ENCODE measurements at places on chromosomes 13 and 19. TPM values are rescaled to one million over a fixed set of nuclear protein-coding genes. Genes with fewer than 3 reads are reported as not detected.
A peak's percentile ranks its signal among the peaks of the same experiment; 100 is the strongest.

GRCh38 chr13:113901642-113902041 lies 37.8 kb upstream of the GAS6 start:
- ATAC-seq: no peak

- no peak for ATAC-seq
Measured at GRCh38 chr19:7928334-7928706, 2.4 kb upstream of the CTXN1 start.

DNA sequence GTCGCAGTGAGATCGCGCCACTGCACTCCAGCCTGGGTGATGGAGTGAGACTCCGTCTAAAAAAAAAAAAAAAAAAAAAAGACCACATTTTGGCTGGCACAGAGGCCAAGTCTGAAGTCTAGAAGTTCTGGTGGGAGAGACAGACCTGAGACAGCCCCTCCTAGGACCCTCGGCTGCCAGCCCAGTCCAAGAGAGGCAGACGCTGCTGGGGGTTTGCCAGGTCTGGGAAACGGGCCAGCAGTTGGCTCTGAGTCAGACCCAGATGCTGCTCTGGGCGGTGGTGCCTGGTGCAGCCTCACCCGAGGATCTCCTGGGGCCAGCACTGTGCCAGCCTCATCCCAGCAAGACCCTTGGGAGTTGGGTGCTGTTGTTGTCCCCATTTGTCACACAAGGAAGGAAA lies 5.8 kb downstream of the FCHO1 start:
- peak; percentile 54 for ATAC-seq

GRCh38 chr13:59409634-59410200 lies 754.0 kb downstream of the DIAPH3 start:
- peak; percentile 94 for ATAC-seq

- ATAC-seq: no peak
Measured at GRCh38 chr13:57437587-57437986, 194.0 kb upstream of the PCDH17 start.

DNA sequence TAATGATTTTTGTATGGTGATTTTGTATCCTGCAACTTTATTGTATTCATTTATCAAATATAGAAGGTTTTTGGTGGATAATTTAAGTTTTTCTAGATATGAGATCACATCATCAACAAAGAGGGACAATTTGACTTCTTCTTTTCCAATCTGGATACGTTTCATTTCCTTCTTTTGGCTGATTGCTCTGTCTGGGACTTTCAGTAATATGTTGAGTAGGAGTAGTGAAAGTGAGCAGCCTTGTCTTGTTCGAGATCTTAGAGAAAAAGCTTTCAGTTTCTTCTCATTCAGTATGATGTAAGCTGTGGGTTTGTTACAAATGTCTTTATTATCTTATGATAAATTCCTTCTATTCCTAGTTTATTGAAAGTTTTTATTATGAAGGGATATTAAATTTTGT lies 352.0 kb upstream of the DACH1 start:
- ATAC-seq: no peak

GRCh38 chr19:27993619-27994570 lies 1219.1 kb downstream of the UQCRFS1 start:
- ATAC-seq: no peak

DNA sequence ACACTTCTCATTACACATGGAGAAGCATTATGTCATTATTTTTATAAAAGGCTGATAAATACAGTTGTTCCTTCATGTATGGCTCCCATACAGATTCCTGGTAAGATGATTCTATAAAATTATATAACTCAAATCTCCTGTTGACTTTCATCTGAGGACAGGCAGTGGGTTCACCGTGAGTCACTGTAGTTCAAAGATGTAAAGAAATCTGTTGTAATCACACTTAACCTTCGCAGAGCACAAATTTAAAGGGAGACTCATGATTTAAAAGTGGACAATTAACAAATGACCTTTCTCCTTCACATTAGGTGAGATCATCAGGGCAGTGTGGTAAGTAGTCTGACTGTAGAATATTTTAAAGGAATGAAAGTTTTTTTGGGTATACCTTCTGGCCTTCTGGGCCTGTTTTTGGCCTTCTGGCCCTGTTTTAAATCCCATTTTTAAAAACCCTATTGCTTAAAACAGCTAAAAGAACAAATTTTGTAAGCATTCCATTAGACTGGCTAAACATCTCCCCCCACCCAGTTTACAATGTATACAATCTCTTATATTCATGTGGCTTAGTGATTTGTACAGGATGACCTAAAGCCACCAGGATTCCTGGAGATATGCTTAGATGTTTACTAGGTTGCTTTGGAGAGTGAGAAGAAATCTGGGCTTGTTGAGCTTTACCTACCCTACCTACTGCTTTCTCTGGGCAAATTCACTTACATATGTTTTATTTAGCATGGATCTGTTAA lies 171.2 kb downstream of the ITGBL1 start:
- peak; percentile 59 for ATAC-seq

- ATAC-seq: no peak
Measured at GRCh38 chr19:42246143-42246921, 3.9 kb upstream of the GSK3A start.

DNA sequence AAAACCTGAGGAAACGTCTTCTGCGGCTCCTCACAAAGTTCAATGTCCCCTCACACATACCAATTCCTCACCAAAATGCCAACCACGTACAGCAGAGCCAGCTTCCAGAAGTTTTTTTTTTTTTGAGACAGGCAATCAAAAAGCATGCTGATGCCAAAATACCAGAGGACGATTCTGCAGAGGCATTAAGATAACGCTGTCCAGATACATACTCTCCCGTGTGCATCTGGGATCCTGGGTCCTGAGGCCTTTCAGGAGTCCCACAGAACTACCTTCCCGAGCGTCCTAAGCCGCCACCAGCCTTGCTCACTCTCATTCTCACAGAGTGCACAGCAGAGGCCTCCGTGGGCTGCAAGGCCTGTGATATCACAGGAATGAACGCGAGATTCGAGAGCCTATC lies 5.0 kb downstream of the DCUN1D2 start:
- ATAC-seq: no peak

DNA sequence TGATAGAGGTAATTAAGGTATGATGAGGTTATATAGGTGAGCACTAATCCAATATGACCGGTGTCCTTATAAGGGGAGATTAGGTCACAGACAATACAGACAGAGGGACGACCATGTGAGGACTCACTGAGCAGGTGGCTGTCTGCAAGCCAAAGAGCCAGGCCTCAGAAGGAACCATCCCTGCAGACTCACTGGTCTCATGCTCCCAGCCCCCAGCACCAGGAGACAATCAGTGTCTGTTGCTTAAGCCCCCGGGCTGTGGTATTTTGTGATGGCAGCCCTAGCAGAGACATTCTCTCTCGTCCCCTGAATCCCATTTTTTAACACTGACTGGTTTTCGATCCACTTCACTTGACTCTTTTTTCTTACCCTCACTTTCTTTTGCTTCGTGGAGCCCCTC lies 51.9 kb upstream of the PABPC3 start:
- no peak for ATAC-seq

- ATAC-seq: no peak
Measured at GRCh38 chr19:15241259-15241910, 9.1 kb upstream of the EPHX3 start.

DNA sequence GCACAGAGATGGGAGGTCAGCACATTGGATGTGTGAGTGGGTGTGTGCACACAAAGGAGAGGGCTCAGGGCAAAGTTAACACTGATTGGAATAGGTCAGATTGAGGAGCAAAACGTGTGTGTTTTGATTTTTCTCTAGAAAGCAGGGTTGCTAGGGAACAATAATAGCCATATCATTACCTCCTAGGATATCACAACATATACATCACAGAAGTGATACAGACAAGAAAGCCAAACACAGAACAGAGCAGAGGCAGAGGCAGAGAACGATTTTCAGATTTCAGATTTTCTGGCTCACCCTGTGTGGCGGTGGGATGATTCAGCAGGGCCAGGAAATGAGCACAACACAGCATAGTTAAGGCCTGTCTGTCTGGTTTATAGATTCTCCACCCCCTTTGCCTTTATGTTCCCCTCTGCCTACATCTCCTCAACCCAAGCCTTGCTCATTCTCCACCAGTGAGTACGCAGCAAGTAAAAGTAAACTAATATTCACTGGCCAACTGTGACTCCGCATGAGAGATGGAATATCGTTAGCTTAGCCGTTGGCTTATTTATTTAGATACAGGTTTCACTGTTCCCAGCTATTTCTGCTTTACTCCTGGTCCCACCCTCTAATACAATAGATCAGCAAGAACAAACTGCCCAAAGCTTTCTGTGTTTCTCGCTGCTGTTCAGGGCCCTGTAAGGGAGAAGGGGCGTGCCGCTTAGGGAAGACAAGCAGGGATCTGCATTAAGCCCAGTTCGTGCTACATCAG lies 182.7 kb upstream of the TSC22D1 start:
- ATAC-seq: peak; percentile 87

GRCh38 chr19:927780-928401 lies 2.1 kb downstream of the ARID3A start:
- no peak for ATAC-seq

DNA sequence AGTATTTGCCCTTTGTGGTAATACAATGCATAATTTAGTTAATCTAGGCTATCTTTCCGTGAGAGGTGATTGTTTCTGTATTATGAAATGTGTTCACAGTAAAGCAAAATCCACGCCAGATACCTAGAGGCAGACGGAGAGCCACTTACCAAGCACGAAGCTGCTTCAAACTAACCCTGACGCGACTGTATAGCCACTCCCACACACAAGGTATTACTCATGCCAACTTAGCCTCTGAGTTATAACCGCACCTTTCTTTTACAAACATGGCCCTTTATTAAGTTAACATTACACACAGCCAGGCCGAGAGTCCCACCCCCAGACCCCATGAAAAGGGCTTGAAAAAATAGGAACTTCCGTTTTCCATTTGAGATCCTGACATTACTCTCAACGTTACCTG lies 185.7 kb downstream of the ABCC4 start:
- ATAC-seq: no peak

- no peak for ATAC-seq
Measured at GRCh38 chr13:41107584-41108014, 25.0 kb downstream of the KBTBD6 start.

- ATAC-seq: no peak
Measured at GRCh38 chr13:105878119-105878700, 657.3 kb downstream of the EFNB2 start.

GRCh38 chr13:56198350-56198749 lies 942.4 kb upstream of the PRR20A start:
- no peak for ATAC-seq

DNA sequence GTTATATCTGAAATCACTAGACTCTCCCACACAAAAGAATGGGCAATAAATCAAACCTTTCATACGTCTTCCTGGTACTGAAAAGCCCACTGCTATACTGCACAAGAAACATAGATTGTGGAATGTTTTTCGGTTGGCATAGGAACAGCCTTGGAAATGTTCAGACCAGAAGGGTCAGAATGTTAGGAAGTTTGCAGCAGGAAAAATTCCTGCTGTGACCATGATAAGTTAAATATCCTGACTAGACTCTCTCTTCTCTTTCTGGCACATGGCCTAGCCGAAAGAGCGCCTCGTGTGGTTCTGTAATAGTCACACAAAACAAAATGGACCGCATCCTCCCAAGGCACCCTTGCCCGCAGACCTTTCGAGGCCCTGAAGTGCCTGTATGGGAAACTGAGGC lies 427.2 kb downstream of the COG6 start:
- ATAC-seq: peak; percentile 38

DNA sequence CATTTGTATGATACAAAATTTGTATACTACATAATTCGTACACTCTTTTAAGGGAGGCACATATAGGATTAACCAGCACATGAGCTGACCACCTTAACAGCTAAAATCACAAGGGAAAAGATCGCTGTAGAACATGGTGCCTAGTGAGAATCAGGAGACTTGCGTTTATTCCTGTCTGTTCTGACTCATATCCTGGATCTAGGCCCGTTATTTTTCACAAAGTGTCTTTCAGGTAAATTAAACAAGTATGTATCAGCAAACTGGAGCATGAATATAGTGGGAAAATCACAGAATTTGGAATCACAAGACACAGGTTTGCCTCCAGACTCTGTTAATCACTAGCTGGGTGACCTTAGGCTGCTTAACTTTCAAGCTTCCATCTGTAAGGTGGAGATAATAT lies 47.5 kb upstream of the ESD start:
- ATAC-seq: no peak

DNA sequence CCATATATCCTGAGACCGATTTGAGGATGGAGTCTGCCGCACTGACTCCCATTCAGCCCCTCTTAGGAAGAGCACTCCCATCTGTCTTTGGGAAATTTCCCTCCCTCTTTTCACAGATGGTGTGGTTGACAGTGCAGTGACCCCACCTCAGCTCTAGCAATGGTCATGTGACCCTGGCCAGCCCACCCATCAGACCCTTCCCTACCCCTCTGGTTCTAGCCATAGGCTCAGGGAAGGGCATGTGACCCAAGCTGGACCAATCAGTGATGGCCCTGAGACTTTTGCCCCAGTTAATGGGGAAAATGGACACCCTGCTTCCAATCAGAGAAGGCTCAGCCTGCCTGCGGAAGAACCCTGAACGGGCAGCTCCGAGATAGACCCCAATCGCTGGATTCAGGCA lies 26.3 kb downstream of the IL12RB1 start:
- no peak for ATAC-seq

GRCh38 chr19:50269653-50270052 lies 59.5 kb downstream of the KCNC3 start:
- no peak for ATAC-seq

- no peak for ATAC-seq
Measured at GRCh38 chr19:13234518-13234917, 84.3 kb downstream of the IER2 start.

- ATAC-seq: no peak
Measured at GRCh38 chr13:112954488-112955270, 14.3 kb upstream of the MCF2L start.

- ATAC-seq: no peak
Measured at GRCh38 chr13:79846386-79846785, 365.4 kb downstream of the NDFIP2 start.

DNA sequence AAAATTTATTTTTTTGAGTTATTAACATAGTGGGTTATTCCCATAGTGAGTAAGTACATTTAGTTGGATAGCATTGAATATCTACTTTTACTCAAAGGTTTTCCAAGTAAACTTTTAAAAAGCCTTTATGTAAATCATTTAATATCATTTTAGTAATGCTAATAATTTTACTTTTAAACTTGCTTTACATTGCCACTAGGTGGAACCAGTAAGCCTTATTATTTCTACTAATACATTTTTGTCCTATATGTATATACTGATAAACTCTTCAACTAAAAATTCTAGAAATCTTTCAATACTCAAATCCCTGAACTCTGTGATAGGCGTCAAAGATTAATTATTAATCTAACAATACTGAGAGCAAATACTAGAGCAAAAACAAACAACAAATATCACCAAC lies 1709.2 kb upstream of the PCDH20 start:
- ATAC-seq: no peak

GRCh38 chr13:20174656-20175405 lies 14.0 kb upstream of the GJA3 start:
- ATAC-seq: peak; percentile 97

KLK3 gene
- total RNA-seq: 0.96 TPM

PSG2 gene
- not detected for total RNA-seq

ZNF578 gene
- total RNA-seq: 0.34 TPM

MEDAG gene
- total RNA-seq: 0.13 TPM

SLITRK5 gene
- 4.6 TPM for total RNA-seq

TMC4 gene
- 1.8 TPM for total RNA-seq

CALR3 gene
- total RNA-seq: 0.18 TPM

CEACAM7 gene
- not detected for total RNA-seq

SPRED3 gene
- 3.9 TPM for total RNA-seq

CFAP97D2 gene
- 0.97 TPM for total RNA-seq

ZNF709 gene
- total RNA-seq: 16.3 TPM

TUBA3C gene
- total RNA-seq: 0.16 TPM

CBY2 gene
- total RNA-seq: 0.49 TPM

RXFP2 gene
- not detected for total RNA-seq
